ENCODE measurements at places on chromosomes 6 and 20.

DNA sequence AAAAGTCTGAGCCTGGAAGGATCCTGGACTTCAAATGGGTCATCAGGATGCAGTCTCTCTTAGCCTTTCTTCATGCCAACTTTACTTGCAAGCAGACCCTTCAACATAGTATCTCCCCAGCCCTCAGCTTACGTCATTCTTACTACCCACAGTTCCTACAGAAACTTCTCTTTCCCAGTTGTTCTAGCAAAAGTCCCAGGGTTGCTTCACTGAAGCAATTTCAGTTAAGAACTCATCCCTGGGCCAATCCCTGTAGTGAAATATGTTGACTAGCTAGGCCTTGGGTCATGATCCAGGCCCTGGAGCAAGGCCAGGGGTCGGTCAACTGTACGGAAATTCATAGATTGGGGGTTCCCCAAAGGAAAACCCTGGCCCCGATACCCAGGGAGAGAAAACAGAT is 8.6 kb upstream of the FAM83D start:
- no peak for DNase-seq

DNA sequence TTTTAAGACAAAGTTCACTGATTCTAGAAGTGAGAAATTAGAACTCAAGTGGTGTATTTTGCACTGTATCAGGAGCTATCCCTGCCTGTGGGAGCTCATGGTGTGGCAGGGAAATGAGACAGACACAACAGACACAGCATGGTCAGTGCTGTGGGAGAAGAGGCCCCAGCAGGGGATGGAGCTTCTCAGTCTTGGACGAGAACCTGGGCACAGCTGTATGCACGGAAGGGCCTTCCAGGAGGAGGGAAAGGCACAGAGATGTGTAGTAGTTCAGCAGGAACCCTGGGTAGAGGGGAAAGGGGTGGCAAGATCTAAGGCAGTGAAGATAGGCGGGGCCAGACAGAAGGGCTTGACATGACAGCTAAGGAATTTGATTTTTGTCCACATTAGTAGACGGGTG is 48.8 kb upstream of the KIF25 start:
- DNase-seq, result no peak

DNA sequence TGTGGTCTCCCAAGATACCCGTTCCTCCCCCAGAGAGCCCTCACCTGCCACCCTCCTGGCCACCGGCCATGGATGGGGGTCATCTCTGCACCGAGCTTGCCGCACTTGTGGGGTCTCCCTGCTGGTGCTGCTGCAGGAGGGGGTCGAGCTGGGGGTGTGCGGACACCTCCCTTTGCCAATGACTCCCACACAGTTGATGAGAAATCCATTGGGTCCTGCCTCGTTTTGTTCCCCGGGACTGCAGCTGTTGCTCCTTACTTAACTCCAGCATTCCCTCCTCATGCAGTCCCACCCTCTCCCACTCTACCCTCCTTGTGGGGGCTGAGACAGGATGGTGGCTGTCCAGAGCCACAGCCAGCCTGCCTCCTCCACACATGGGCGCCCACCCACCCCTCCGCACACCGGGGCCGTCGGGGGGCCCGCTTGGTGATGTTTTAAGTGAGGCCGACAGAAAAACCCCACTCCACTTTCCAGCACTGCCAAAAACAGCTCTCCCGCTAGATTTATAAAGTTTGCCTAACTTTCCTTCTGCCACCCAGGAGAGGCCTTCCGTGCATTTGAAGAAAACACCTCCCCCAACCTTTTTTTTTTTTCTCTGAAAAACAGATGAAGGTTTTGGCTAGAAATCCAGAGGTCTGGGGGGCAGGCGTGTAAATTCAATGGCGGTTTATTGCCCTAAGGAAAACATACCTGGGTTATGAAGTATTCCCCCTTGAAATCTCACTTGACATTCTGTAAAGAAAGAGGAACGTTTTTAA is 53.5 kb upstream of the APCDD1L start:
- no peak for DNase-seq

GRCh38 chr20:46791722-46792416 is 82.4 kb downstream of the SLC2A10 start:
- DNase-seq, result no peak

DNA sequence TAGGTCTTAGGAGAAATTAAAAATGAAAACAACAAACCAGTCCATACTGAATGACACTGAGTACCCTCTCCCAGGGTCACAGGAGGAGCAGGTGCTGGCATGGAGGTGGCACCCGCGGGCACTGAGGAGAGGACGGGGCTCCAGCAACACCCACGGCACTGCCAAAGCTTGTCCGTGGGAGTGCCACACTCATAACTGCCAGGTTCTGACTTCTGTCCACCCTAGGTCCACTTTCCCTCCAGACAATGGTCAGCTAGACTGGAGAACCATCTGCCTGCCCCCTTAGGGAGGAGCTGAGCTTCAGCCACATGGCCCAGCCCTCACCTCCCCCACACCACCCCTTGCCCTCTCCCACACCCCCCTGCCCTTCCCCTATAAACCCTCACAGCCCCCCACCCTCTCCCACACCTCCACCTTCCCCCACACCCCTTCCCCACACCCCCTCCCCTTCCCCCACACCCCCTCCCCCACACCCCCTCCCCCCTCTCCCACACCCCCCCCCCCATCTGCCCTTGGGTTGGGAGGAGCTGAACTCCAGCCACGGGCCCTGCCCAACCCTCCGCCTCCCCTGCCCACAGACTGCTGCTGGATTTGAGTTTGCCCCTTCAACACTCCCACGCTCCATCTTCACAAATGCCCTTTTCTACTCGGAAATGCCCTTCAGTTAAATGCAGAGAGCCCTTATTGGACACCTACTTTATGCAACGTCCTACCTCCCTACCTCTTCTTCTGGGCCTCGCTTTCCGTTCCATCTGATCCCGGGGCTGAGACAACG is 129.6 kb downstream of the TAF4 start:
- DNase-seq, result no peak

DNA sequence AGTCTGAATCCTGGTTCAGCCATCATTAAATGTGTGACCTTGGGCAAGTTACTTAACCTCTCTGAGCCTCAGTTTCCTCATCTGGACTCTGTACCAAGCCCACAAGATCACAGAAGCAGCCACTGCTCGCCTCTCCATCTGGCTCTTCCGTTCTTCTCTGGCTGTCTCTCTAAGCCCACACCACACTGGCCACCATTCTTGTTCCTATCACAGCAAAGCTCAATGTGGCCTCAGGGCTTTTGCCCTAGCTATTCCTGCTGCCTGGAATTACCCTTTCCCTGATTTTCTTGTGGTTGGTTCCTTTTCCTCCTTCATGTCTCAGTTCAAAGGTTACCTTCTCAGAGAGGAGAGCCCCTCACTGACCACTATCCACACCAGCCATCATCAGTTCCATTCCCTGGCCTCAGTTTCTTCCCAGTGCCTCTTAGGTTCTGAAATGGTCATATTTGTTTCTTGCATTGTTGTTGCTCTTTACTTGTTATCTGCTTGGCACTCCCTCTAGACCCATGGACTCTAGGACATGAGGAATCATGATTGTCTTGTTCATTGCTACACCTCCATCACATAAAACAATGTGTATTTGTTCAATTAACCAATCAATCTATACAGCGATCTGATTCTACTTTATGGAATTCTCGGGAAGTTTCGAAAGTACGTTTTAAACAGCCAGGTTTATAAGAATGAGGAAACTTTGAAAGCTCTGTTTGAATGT is 56.5 kb upstream of the PTPN1 start:
- no peak for DNase-seq

DNA sequence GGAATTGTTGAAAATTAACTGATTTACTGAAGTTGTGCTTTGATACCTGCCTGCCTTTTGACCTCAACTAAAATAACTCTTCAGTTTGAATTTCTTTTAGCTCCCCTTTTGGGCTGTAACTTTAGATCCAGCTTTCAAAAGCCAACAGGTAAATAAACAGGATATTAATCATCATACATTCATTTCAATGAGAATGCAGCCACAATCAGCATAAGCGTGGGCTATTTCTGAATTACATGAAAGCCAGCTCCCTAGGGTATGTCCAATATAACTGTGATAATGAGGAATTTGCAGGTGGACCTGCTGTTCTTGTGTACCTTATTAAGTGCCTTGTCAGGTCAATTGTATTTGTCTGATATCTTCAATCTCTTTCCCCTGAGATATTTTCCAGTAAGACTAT is 830.6 kb downstream of the KIF16B start:
- no peak for DNase-seq

DNA sequence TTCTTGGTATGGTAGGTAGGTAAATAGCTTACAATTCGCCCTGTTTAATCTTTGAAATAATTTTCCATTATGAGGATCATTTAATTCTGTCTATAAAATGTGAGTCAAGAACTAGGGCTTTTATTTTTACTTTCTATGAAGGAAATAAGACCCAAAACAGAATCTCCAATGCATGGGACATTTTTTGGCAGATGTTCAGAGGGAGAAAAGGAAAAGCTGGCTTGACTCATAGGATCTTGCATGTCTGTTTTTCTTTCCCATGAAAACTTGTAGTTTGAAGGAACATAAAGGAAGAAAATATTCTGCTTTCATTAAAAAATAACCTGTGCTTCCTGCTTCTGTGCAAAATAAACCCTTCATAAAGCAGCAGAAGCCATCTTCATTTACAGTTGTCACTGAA is 143.1 kb upstream of the INSM1 start:
- DNase-seq, result no peak

DNA sequence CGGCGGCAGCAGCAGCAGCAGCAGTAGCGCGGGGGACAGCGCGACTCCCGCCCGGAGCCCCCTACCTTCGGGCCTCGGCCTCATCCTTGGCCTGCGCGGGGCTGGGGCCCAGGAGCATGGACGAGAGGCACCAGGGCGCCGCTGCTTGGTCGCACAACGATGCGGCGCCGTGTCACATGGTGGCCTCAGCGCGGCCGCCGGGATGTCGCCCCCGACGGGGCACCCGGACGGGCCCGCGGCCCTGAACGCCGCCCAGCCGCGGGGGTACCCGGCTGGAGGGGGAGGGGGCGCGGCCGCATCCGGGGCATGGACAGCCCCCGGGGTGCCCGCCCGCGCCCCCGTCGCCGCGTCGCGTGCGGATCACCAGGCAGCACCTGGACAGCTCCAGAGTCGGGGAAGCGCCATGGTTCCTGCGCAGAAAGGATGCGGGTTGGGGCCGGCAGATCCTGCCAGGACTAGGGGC is 57.1 kb downstream of the CDH22 start:
- no peak for DNase-seq

- no peak for DNase-seq
These were observed 70.9 kb downstream of the SCAND1 start for GRCh38 chr20:35883336-35883777.

DNA sequence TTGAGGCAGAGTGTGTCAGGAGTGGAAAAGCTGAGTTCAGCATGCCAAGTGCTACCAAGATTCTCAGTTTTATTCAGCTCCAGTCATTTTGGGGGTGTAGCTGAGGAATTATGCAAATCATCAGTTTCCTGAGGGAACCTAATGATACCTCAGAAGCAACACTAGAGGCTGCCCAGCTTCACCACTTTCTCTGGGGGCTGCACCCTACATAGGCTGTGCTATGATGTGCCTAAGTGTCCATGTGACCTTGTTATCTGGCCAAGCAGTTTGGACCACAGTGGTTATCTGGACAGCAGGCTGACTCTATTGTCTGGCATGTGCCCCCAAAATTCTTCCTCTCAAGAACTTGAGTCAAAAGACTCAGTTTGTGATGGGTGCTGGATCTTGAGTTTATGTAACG is 374.6 kb upstream of the SYNCRIP start:
- DNase-seq, result no peak

DNA sequence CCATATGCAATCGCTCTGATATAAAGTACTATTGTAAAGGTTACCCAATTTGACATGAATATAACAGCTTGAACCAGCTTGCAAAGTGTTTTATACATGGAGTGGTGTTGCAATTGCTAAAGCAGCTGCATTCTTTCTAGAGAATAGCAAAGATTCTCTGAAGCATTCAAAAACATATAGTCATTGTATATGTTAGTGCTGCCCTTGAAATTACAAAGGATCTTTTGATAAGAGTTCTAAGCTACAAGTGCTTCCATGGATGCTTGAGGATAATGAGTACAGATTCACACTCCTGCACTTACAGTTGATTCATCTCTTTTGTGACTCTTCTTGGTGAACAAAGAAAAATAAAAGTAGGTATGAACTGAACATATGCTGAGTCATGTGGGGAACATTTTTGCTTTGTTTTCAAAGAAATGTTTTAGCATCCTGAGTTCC is 175.7 kb downstream of the ALDH8A1 start:
- no peak for DNase-seq
